ENCODE measurements at places on chromosomes 12 and 14.

- no peak for DNase-seq
These were observed 4.5 kb downstream of the GRIN2B start for GRCh38 chr12:13976880-13977279.

- no peak for DNase-seq
These were observed at the start of gene CCDC197 for GRCh38 chr14:93997082-93997481. Gene CCDC197 (plus strand): TSS chr14:93997301. CDS start chr14:93998132, 831 bp downstream.

DNA sequence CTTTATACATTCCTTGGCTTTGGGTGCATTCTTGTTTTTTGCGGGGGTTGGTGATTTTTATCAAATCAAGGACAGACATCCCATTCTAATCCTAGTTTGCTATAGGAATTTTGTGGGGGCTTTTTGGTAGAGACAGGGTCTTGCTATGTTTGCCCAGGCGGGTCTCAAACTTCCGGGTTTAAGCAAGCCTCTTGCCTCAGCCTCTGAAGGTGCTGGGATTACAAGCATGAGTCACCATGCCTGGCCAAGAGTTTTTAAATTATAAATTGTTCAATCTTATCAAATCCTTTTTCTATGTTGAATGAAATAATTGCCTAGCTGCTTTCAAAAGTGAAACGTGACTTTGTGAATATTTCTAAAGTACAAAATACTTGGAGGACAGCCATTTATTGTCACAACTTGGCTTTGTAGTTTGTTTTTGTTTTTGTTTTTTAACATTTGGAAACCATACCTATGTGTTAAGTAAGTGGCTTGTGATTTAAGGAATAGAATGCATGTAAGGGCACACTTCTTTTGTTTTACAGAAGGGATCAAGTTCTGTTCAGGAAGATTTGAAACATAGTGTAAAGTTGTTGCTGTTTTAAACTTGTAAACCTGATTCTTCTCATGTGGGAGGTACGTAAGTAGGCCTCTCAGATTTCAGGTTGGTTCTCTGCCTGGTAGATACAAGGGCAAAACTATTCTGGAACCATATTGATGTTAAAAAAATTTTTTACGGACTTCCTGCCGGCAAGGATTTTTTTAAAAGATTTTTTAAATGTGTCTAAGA lies 13.4 kb downstream of the MARK3 start:
- DNase-seq: no peak

GRCh38 chr12:41504976-41505375 lies 316.9 kb downstream of the PDZRN4 start:
- no peak for DNase-seq

DNA sequence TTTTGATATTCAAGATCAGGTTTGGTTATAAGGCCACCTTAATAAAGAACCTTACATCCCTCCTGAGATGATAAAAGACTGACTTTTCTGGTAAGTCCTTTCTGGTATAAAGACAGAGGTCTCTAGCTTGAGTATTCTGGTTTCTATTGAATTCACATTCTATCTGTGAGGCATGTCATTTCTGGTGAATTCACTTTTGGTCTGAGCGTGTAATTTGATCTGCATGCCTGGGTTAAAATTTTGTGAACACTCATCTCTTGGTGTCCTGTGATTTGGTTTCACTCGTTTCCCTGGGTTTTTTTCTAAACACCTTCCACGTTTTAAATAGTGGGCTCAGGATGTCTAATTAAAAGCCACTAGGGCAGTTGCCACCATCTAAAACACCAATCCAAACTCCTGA lies 12.2 kb downstream of the EIF5 start:
- no peak for DNase-seq

DNA sequence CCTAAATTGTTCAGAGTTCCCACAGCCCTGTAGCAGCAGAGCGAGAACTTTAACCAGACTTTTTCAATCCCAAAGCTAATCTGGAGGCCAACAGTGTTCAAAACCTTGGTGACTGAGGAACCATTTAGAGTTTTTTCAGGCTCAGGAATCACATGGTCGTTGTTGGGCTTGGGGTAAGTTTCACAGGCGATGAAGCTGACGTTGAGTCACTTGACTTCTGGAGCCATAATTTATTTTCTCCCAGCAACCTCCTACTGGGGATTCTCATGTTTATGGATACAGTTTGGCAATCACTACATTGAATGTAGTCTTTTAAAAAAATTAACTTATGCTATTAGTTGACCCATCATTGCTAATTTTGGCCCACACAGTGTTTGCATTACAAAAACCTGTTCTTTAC lies 34.5 kb downstream of the SSPN start:
- no peak for DNase-seq

DNA sequence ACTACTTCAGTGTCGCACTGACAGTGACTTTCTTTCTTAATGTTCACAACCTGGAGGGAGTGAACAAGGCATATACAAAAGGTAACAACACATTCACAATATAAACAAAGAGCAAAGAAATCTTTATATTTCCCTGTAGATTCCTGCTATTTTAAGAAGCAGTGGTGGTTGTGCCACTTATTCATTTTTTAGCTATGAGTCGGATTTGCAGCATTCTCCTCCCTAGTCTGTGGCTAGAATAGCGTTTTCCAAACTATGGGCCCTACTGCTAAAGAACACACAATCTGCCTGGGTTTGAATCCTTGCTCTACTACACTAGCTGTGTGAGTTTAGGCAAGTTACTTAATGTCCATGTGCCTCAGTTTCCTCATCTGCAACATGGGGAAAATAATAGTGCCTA lies 18.6 kb upstream of the MDM1 start:
- no peak for DNase-seq

DNA sequence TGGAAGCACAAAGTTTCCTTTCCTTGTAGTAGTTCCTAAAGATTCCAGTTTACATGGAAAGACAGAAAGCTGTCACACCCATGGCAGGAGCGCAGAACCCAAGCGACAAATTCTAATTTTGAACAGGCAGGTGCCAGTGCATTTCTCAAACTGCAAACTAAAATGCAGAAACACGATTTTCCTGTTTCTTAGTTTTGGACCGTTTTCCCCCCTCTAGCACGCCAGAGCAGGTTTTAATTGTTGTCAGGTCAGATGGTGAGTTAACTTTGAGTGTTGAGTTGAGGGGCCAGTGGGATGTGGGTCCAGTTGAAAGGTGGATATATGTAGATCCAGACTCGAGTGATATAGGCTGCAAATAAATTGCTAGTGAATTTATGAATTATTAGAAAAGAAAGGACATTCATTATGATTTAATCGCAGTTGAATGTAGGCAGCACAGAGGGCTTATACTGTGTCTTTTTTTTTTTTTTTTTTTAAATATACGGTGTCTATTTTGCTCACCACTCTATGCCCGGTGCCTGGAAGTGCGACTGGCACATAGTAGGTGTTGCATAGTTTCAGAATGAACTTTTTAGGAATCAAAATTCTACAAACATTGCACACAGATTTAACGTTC lies 909 bp upstream of the ETFBKMT start:
- DNase-seq: no peak

Data from MM.1S (cell line).